ENCODE measurements at places on chromosomes 6 and 20.

GRCh38 chr20:17584689-17585088 is 14.8 kb downstream of the DSTN start:
- DNase-seq = no peak

- DNase-seq = no peak
Observed at GRCh38 chr20:17940224-17940971, 28.2 kb downstream of the SNX5 start.

DNA sequence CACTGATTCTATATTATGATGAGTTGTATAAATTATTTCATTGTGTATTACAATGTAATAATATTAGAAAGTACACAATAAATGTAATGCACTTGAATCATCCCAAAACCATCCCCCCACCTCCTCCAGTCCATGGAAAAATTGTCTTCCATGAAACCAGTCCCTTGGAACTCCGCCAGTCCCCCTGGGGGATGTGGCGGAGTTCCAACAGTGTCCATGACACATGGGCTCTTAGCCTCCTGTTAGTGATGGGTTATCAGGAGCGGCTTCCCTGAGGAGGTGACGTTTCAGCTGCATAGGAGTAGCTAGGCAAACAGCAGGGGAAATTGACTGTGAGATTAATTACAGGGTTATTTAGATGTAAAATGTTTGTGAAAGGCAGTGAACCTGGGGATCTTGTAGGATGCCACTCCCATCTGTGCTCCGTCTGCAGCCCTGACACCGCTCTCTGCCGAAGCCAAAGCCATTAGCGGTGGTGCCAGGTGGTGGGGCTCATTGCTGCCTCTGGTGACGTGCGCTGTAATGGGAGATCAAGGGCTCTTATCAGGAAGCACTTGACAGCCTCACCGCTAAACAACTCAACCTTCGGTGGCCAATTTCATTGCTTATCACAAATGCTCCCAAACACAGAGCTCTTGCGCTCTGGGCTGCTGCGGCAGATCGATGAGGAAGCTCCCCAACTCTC is 81.6 kb upstream of the MC3R start:
- no peak for DNase-seq

GRCh38 chr6:168559574-168560098 is 118.7 kb downstream of the SMOC2 start:
- DNase-seq = no peak

DNA sequence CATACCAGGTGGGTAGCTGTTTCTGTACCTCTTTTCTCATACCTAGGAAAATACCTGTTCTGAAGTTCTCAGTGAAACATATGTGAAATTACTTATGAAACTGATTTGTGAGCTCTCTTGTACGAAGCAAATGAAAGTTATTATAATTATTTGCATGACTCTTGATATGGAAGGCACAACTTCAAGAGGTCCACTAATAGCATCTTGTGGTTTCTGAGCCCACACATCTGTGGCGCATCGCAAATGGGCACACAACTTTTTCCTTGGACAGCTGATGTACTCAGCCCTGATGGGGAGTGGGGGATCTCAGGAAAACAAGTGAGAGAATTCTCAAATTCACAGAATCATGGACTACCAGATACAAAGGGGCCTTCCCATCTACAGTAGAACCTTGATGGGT is 432.3 kb downstream of the CD83 start:
- DNase-seq = no peak

- DNase-seq = peak; percentile 5
Observed at GRCh38 chr6:119077643-119078375, 655 bp downstream of the FAM184A start.

DNA sequence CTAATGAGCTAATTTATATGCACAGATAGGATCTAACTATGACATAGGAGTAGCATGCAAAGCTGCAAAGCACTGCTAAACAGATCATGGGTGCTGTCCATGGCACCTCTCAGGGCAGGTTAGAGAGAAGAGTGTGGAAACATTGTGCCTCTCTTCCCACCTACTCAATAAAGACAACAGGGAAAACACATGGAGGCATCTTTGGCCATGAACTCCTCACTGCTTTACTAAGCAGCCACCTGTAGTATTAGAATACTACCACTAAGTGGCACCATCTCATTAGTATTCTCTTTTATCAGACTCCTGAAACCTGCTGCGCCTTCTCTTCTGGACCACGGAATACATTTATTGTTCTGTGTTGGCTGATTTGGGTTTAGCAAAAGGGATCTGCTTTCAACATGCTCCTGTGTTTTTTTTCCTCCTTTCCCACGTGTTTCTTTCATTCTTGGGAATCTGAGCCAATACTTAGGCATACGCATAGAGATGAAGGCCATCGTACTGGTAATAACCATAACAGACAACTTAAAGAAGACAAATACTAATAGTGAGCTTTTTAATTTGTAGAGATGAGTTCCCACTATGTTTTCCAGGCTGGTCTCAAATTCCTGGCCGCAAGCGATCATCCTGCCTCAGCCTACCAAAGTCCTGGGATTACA is 9.4 kb upstream of the HDDC2 start:
- peak; percentile 36 for DNase-seq

DNA sequence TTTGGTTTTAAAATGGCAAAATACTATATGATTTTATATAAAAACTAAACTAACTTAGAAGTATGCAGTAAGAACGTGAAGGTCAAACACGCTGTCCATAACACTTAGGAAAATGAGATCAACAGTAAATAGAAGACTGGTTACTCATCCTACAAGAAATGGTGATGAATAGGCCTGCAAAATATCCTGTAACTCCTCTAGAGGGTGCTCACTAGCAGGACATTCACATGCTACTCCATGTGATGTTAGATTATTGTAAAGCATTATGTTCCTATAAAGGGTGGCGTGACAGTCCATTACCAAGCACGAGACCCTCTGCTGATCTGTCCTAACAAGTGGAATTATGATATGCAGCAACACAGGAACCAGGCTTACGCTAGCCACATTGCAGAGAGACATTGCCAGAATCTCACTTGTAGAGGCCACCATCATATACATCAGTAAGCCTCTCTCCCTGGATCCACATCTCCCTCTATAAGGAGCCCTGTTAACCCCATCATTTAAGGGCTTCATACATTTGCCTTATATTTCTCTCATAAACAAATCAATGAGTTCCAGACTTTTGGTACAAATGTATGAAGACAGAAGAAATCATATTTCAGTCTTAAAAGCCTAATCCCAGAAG is 18.0 kb upstream of the DEFB129 start:
- DNase-seq = peak; percentile 13

DNA sequence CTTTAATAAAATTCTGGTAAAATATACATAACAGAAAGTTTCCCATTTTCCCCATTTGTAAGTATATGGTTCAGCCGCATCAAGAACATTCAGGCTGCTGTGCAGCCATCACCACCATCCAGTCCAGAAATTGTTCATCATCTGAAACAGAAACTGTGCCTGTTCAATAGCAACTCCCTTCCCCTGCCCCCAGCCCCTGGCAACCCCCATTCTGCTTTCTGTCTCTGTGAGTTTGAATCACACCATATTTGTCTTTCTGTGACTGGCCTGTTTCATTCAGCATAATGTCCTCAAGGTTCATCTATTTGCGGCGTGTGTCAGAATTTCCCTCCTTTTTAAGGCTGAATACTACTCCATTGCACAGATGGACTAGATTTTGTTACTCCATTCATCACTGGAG is 19.1 kb downstream of the VSTM2L start:
- DNase-seq = no peak

- DNase-seq = peak; percentile 86
Observed at GRCh38 chr6:139943391-139943790, 568.9 kb upstream of the CITED2 start.

- DNase-seq = no peak
Observed at GRCh38 chr6:22363714-22364239, 66.9 kb upstream of the PRL start.

- no peak for DNase-seq
Observed at GRCh38 chr6:50965495-50965894, 146.8 kb downstream of the TFAP2B start.

GRCh38 chr20:57509665-57510237 is 15.2 kb downstream of the CTCFL start:
- no peak for DNase-seq

- peak; percentile 61 for DNase-seq
Observed at GRCh38 chr6:104859225-104860146, at the start of gene HACE1. HACE1 (minus strand) TSS chr6:104859919; CDS start chr6:104859642, 277 bp downstream.

- DNase-seq = no peak
Observed at GRCh38 chr6:15580326-15580725, 82.5 kb downstream of the DTNBP1 start.
